Caudate nucleus (tissue), 63 donors: ENCODE measurements at places on chromosomes 5 and 9.

- DNase-seq: no peak
Observed at GRCh38 chr9:127814619-127815511, 12.2 kb downstream of the FPGS start.

DNA sequence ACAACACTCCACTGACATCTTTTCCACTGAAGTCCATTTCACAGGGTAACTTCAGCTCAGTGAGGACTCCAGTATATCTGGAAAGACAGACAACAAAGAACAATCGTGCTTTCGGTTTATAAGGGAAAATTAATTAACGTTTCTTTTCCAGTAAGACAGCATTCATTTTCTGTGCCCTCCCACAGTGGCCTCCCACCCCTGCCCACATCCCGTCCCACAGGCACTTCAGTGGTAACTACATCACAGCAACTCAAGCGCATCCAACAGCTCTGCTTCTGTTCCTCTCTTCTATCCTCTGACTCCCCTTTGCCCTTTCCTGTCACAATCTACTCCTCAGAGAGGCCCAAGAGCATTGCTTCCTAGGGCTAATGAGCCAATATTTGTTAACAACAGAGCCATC is 40.3 kb downstream of the GLDC start:
- no peak for DNase-seq

GRCh38 chr5:129112295-129112694 is 17.7 kb downstream of the ISOC1 start:
- no peak for DNase-seq

GRCh38 chr9:89052470-89053097 is 61.3 kb downstream of the S1PR3 start:
- no peak for DNase-seq

- DNase-seq: no peak
Observed at GRCh38 chr5:150670948-150671310, 9.9 kb downstream of the MYOZ3 start.

- no peak for DNase-seq
Observed at GRCh38 chr5:132505641-132506040, 15.1 kb upstream of the IRF1 start.

DNA sequence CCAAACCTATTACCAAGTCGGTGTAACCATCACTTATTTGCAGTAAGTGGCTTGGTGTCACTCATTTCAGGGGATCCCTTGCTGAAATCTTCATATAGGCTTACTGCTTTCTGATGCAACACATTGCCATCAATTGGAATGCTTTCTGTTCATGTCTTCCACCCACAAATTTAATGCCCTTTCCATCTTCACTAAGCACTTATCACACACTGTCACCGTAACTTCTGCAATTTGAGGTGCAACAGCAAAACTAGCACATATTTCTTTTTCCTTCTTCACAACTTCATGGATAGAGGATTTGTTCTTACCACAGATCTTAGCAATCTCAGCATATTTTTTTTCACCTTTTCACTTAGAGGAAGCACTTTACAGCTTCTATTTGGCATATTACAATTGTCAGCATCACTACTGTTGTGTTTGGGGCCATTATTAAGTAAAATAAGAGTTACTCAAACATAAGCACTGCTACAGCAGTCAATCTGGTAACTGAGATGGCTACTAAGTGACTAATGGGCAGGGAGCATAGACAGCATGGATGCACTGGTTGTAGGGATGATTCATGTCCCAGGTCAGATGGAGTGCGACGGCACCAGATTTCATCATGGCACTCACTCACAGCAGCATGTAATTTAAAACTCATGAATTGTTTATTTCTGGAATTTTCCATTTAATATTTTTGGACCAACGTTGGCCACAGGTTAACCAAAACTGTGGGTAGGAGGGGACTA is 70.1 kb downstream of the PIP5K1B start:
- DNase-seq: no peak

DNA sequence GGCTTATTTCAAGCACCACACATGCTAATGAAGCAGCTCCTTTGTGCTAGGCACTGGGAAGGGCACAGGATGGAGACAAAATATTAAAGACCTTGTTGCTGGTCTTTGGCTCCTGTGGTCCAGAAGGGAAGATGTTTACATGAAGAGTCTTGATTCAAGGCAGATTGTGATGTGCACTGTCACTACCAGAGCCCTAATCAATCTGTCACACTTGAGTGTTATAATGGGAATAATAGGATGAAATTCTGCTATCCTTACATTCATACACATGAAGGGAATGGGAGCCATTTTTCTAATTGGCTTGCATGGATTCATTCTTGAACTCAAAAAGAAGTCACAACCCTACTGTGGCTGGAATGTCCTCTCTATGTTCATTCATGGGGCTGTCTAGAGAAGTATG is 203.0 kb downstream of the SEC61B start:
- no peak for DNase-seq

DNA sequence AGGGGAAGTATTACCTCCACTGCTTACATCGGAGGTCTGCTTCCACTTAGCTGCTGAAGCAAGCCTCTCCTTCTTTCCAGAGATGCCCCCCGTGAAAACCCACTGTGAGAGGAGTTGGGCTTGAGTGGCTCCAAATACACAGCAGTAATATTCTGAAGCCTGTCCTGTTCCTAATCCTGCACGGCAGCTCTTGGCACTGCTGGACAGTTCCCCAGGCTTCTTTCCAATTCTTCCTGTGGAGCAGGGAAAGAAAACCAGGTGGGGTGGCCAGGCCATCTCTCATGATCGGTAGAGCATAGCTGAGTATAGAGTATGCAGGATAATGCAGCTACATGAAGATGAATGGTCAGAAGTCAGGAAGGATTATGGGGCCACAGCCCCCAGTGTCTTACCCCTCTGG is 335.3 kb downstream of the MARCHF11 start:
- no peak for DNase-seq

DNA sequence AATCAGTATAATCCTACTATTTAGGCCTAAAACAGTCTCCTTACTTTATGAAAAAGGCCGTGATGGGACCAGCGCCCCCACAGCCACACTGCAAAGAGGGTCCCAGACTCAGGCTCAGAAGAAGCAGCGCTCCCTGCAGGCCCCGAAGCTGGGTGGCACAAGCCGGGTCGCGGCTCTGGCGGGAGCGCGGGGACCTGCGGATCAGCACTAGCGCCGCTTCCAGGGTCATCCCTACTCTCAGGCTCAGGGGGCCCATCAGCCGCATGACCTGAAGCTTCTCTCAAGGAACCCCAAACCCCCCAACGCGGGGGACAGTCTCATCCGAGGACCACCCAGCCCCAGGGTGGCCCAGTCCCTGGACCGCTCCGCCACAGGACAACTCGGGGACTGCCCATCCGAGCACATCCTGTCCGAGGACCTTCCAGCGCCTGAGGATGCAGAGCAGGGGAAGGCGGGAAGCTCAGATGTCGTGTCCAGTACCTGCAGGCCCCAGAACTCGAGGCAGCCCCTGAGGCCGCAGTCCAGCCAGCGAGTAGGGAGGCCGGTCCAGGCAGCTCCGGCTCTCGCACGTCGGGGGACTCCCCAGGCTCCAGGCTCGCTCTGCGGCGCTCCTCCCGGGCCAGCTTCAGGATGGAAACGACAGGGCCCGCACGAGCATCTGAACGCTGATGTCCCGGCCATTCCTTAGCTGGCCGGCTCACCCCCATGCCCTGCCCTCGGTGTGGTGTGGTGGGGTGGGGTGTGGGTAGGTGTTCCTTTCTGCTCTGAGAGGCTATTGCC is 32.4 kb upstream of the CDK20 start:
- DNase-seq: no peak
